ENCODE measurements at places on chromosomes 1 and 21.

GRCh38 chr1:72253132-72253531 lies 29.2 kb downstream of the NEGR1 start:
- DNase-seq: no peak

DNA sequence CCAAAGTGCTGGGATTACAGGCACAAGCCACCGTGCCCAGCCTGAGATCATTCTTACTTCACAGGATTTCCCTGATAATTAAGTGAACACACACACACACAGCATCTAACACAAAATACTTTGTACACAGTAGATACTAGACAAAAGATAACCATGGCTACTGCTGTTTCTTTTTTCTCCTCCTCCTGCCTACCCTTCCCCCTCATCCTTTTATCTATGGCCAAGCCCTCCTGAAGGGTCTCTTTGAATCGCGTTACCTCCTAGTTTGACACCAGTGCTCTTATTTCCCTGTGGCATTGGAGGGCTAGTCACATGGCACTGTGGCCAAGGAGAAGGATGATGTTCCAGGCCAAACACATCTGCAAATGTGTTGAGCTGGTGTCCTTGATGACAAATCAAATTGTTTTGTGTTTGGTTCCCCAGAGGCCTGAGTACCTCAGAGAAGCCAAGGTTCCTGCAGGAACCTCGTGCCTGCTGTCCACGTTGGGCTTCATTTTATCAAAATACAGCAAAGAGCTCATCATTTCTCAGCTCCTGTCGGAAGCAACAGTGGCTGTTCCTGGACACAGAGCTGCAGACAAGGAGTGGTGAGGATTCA lies 20.6 kb downstream of the NDUFS5 start:
- DNase-seq: no peak

DNA sequence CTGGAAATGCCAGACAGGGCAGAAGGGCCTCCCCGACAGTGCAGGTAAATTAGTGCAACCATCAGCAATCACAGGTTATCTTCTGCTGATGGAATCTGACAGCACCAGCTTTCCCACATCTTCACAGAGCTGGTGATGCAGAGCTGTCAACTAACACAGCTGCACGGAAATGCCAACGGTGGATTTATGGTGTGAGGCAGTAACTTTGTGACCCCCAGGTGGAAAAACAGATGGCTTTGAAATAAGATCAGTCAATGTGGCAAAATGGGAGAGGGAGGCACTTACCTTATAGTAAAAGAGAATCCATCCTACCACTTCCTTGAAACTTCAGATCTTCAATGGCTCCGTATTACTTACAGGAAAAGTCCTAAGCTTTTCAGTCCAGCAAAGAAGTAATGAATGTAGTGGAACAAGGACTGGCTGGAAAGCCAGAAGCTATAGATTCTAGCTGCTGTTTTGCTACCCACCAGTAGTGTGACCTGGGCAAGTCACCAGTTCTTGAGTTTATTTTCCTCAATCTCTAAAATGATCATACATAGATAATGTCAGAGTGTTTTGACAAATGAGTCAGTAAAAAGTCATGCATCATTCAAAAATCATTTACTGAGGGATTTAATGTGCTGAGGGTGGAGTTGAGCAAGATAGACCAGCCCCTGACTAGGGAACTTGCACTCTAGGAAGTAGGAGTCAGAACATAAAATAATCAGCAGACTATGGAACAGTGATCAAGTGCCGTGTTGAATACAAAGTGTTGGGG lies 245.7 kb upstream of the JUN start:
- DNase-seq: no peak

GRCh38 chr1:43879414-43879813 lies 54.2 kb upstream of the ARTN start:
- no peak for DNase-seq

DNA sequence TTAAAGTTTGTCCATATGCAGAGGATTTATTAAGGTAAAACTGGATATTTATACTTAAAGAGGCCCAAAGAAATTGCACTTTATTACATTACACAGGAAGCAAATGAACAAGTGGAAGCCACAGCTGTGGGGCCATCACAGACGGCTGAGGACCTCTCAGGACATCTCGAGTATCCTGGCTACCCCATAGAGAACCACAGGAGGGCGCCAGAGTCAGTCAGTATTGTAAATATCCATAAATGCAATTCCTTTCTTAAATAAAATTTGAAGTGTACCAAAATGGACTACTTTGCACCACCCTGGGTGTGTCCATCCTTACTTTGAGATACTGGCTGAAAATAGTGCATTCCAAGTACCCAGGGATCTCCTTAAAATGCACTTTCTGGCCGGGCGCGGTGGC lies 257.2 kb downstream of the MRPL39 start:
- no peak for DNase-seq

GRCh38 chr1:82462366-82462765 lies 661.6 kb downstream of the ADGRL2 start:
- no peak for DNase-seq

- DNase-seq: no peak
Observed at GRCh38 chr1:40038697-40039096, 1.8 kb upstream of the CAP1 start.

- DNase-seq: no peak
Observed at GRCh38 chr1:221451741-221452140, 290.1 kb downstream of the DUSP10 start.

DNA sequence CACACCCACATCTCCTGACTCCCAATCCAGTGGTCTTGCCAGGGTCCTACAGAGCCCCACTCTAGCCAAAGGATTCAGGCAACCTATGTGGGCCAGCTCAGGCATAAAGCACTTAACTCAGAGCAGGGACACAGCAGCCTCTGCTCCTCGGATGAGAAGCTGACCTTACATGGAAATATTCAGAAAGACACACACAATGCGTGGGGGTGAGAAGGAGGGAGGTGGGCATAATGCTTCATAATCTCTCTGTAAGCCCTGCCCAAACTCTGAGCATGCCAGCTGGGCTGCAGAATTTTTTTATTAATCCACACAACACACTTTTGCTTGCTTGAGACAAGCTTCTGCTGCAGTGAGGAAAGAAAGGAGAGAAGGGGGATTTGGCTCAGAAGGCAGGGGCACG lies 21.6 kb downstream of the KCND3 start:
- DNase-seq: no peak

GRCh38 chr1:236395230-236395946 lies 1.3 kb downstream of the EDARADD start:
- no peak for DNase-seq

DNA sequence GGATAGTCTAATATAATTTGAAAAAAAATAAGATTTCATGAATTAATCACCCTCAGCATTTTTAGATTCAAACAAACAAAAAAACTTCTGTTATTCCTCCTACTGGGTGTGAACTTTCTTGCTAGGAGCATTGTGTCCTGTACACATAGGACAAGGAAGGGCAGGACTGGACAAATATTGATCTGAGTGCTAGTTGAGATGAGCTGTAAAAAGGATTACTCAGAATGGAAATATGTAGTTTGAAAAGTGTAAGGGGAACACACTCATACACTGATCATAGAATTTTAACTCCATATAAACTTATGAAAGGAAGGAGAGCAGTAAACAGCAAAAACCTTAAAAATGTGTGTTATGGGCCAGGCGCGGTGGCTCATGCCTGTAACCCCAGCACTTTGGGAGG lies 156.5 kb upstream of the ZNF648 start:
- no peak for DNase-seq

GRCh38 chr1:156056326-156056849 lies 1.8 kb downstream of the LAMTOR2 start:
- no peak for DNase-seq

- DNase-seq: no peak
Observed at GRCh38 chr1:115862403-115862802, 21.5 kb upstream of the NHLH2 start.

GRCh38 chr1:8363186-8363766 lies 45.4 kb downstream of the SLC45A1 start:
- DNase-seq: no peak

DNA sequence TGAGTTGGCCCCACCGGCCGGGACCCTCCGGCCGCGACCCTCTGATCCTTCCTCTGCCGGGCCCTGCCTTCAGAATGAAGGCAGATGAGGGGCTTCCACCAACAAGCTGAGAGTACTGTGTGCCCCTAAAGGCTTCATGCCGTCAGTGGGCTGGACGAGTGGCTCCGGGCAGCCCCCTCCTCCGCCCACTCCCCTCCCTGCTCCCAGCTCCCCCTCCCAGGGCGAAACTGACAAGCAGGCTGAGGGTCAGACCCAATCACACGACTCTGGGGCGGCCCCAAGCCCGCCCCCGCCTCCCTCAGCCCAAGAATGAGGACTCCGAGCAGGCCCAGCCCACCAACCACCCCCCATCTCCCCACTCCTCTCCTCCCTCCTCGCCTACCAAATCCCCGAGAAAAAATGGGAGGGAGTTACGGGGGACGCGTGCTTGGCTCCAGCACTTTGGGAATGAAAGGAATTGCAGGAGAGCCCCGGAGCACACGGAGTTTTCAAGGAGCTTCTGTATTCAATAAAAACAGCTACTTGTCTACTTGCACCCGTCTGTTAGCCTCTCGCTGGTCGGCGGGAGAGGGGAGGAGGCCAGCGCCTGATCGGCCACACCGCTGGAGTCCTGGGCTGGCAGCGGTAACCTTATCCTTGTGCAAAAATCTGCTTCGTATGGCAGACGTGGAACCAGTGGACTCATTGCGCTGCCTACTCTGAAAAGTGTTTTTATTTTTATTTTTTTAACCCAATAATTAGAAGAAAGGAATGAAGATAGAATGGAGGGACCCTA lies at the start of gene COL11A1:
COL11A1 (minus strand) TSS at position 147 of the 775 bp plus-strand sequence. CDS start 344 bp downstream, outside the sequence.
- no peak for DNase-seq

- no peak for DNase-seq
Observed at GRCh38 chr1:235689356-235689755, 39.8 kb upstream of the GNG4 start.

GRCh38 chr1:241536969-241537368 lies 4.8 kb downstream of the KMO start:
- no peak for DNase-seq

- DNase-seq: no peak
Observed at GRCh38 chr1:39652554-39652953, 13.1 kb upstream of the HEYL start.

GRCh38 chr1:116825720-116826438 lies 71.6 kb downstream of the CD2 start:
- DNase-seq: no peak

DNA sequence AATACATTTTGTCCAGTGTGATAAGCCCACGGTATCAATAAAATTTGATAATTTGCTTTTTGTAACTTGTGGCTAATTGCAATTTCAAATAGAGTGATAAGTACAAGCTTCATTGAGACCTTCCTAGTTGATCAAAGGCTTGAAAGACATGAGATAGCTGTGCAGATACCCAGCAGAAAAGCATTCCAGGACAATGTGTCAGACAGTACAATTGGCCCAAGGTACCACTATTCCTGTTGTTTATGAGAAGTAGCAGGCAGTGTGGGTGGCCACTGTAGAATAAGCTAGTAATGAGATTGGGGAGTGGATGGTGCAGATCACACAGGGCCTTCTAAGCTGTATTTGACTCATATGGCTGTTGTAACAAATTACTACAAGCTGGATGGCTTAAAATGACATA lies 182.2 kb downstream of the AMY1C start:
- DNase-seq: no peak

GRCh38 chr21:33578959-33579542 lies 9.4 kb downstream of the DONSON start:
- DNase-seq: no peak

DNA sequence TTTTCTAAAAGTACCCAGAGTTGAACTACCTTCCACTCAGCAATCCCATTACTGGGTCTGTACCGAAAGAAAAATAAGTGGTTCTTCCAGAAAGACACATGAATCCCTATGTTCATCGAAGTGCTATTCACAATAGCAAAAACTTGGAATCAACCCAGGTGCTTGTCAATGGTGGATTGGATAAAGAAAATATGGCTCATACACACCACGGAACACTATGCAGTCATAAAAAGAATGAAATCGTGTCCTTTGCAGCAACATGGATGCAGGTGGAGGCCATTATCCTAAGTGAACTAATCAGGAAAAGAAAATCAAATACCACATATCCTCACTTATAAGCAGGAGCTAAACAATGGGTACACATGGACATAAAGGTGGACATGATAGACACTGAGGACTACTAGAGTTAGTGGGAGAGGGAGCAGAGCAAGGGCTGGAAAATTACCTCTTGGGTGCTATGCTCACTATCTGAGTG lies 32.9 kb upstream of the JUN start:
- DNase-seq: no peak

DNA sequence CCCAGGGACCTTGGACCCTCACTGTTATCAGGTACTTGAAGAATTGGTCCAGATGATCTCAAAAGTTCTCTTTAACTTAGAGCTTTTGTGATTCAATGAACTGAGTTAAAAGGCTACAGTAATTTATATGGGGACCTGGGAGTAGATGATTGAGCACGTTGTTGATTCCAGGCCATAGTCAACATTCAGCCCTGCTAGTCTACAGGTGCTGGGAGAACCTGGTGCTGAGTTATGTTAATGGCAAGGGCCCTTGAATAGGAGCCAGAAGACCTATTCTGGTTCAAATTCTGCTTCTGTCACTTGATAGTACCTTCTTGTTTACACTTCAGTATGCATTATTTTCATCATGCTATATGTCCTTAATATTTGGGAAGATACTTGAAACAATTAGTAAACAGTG lies 11.2 kb downstream of the DYRK3 start:
- no peak for DNase-seq

- no peak for DNase-seq
Observed at GRCh38 chr1:8506995-8507615, 189.2 kb downstream of the SLC45A1 start.

- DNase-seq: peak; percentile 79
Observed at GRCh38 chr1:46724991-46725735, 6.2 kb upstream of the EFCAB14 start.

- no peak for DNase-seq
Observed at GRCh38 chr1:201186192-201186591, 4.4 kb upstream of the IGFN1 start.

DNA sequence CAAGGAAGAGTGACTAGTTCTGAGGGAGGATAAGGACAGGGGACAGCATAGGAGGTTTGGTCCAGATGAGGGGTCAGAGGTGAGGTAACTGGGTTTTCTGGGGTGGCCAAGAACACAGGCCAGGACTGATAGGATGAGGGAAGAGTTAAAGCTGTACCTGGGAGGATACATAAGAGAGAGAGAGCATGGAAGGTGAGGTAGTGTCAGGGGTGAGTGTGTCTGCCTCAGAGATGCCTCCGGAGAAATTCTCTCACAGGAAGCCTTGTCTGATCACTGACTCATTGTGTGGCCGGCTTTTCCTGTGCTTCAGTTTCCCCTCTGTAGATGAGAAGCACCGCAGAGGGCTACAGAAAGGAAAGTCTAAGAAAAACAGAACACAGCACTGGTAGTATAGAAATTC lies 40.2 kb downstream of the FASLG start:
- DNase-seq: peak; percentile 70

- DNase-seq: no peak
Observed at GRCh38 chr1:19373211-19374082, 61.3 kb downstream of the SLC66A1 start.

GRCh38 chr1:202056644-202057334 lies 46.4 kb downstream of the ELF3 start:
- DNase-seq: no peak

Measured in naive thymus-derived CD4-positive, alpha-beta T cell (primary cell).